ENCODE measurements at places on chromosomes 1 and 21. TPM values are rescaled to one million over a fixed set of nuclear protein-coding genes. Genes with fewer than 3 reads are reported as not detected.

The GPR161 gene
- 5.8 TPM for total RNA-seq

The PAQR7 gene
- 13.3 TPM for total RNA-seq

The IL20 gene
- total RNA-seq, result 0.43 TPM

The CIART gene
- total RNA-seq, result 4.8 TPM

The CD1C gene
- total RNA-seq, result not detected

The NPL gene
- total RNA-seq, result 3.8 TPM
